ENCODE measurements at places on chromosomes 2 and 18. TPM values are rescaled to one million over a fixed set of nuclear protein-coding genes. Genes with fewer than 3 reads are reported as not detected.

GRCh38 chr2:239735131-239735828, 289.9 kb downstream of the NDUFA10 start:
- no peaks in the 10 kb centered on the region for H3K27me3 ChIP-seq
- H3K4me3 ChIP-seq, result no peak overlapping the region
- no peaks in the 10 kb centered on the region for H3K4me1 ChIP-seq
- H3K27ac ChIP-seq, result no peak overlapping the region
- H3K36me3 ChIP-seq, result no peaks in the 10 kb centered on the region

- DNase-seq, result no peak
- no peaks in the 10 kb centered on the region for H3K27me3 ChIP-seq
- no peaks in the 10 kb centered on the region for H3K36me3 ChIP-seq
- no peak overlapping the region for H3K4me3 ChIP-seq
- H3K27ac ChIP-seq, result no peak overlapping the region
Observed at GRCh38 chr2:17311771-17312511, 206.3 kb downstream of the RAD51AP2 start.

DNA sequence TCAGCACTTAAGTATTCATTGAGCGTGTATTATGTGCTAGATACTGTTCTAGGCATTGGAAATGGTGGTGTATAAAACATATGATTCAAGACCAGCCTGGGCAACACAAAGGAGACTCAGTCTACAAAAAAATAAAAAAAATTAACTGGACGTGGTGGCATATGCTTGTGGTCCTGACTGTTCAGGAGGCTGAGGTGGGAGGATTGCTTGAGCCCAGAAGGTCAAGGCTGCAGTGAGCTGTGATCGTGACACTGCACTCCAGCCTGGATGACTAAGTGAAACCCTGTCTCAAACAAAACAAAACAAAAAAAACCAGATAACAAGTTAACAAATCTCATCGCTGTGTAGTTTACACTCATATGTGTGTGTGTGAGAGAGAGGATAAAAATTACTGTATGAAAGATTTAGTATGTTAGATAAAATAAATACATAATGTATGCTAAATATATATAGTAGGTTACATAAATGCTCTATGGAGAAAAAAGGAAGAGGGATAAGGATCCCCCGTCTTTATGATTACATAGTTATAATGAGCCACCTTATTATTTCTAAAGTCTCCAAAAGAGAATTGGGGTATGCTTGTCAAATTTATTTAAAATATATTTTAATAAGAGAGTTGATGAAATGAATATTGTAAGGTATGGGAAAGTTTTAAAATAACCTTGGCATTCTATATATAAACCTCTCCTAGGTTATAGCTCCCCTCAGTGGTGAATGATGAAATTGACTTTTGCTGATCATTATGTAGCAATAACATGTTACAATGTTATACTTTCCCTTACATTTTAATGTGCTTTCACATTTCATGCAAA, 69.2 kb downstream of the EHBP1 start:
- no peaks in the 10 kb centered on the region for H3K27me3 ChIP-seq
- no peaks in the 10 kb centered on the region for H3K4me1 ChIP-seq
- H3K4me3 ChIP-seq, result no peak overlapping the region
- no peak overlapping the region for H3K27ac ChIP-seq
- H3K36me3 ChIP-seq, result no peaks in the 10 kb centered on the region

GRCh38 chr18:75779910-75780309, 352.4 kb upstream of the SMIM21 start:
- DNase-seq, result no peak
- H3K36me3 ChIP-seq, result no peaks in the 10 kb centered on the region
- H3K27me3 ChIP-seq, result no peaks in the 10 kb centered on the region

GRCh38 chr2:42267530-42267929, 93.5 kb downstream of the COX7A2L start:
- H3K4me3 ChIP-seq, result no peak overlapping the region
- DNase-seq, result no peak
- no peaks in the 10 kb centered on the region for H3K36me3 ChIP-seq
- no peaks in the 10 kb centered on the region for H3K4me1 ChIP-seq
- H3K27me3 ChIP-seq, result no peaks in the 10 kb centered on the region
- no peak overlapping the region for H3K27ac ChIP-seq

DNA sequence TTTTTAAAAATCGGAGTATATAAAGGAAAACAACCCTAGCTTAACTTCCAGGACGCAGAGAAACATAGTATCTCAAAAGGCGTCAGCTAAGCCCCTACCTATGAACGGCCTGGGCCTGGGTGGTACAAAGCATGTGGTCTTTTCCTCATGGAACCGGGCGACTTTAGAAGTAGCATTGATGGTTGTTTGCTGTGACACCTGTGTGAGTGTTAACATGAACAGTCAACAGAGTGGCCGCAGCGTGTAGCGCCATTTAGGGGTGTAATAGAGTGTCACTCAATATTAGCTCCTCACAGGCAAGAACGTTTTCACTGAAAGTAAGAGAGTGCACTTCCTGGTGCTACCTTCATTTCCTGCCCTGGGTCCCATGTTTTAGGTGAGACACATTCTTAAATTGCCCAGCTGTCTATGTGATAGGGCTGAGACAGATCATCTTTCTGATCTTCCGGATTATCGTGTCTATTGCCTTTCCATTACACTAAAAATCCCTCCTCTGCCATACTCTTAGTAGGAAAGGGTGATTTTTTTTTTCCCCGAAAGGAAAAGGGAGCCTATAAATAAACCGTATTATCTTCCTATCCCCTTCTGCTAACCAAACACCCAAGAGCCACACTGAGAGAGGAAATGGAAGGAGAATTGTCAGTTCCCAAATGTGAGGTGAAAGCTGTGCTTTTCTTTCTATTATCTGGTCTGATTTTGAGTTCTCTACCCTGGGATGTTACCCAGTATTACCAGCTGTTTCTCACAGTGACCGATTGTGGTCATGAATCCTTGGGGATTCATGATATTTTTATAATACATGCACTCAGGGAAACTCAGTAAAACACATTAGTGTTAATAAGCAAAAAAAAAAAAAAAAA, 1.3 kb downstream of the GORASP2 start:
- H3K4me3 ChIP-seq, result peak overlapping the region; percentile 91
- peaks cover 2% of the 10 kb centered on the region for H3K4me1 ChIP-seq
- no peaks in the 10 kb centered on the region for H3K27me3 ChIP-seq
- no peaks in the 10 kb centered on the region for H3K36me3 ChIP-seq
- no peak for DNase-seq

GRCh38 chr2:15660491-15661294, 69.0 kb downstream of the DDX1 start:
- H3K36me3 ChIP-seq, result no peaks in the 10 kb centered on the region
- H3K4me3 ChIP-seq, result no peak overlapping the region
- DNase-seq, result no peak
- no peaks in the 10 kb centered on the region for H3K27me3 ChIP-seq
- H3K4me1 ChIP-seq, result no peaks in the 10 kb centered on the region

GRCh38 chr18:51193621-51194287, 3.7 kb downstream of the MEX3C start:
- H3K27me3 ChIP-seq, result no peaks in the 10 kb centered on the region
- no peak overlapping the region for H3K27ac ChIP-seq
- H3K36me3 ChIP-seq, result no peaks in the 10 kb centered on the region
- no peak for DNase-seq
- H3K4me1 ChIP-seq, result no peaks in the 10 kb centered on the region

DNA sequence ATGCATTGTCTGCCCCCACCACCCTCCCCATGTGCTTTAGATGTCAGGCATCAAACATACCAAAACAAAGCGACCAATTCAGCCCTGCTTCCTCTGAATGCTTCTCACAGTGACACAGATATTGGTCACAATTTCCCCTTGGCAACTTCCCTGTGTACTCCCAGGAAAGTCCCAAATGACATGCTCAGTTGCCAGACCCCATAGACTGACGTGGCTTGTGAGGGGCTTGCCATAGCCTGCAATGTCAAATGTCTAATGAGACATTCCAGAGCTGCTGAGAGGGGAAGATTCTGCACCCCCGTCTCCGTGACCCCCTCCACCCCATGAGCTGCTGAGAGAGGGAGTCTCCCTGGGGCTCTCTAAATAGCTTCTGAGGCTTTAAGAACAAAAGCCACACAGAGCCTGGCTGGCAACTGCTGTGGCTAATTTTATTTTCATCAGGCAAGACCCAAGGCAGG, 47.3 kb downstream of the RFTN2 start:
- DNase-seq, result no peak
- no peak overlapping the region for H3K27ac ChIP-seq
- no peaks in the 10 kb centered on the region for H3K36me3 ChIP-seq
- no peak overlapping the region for H3K4me3 ChIP-seq

DNA sequence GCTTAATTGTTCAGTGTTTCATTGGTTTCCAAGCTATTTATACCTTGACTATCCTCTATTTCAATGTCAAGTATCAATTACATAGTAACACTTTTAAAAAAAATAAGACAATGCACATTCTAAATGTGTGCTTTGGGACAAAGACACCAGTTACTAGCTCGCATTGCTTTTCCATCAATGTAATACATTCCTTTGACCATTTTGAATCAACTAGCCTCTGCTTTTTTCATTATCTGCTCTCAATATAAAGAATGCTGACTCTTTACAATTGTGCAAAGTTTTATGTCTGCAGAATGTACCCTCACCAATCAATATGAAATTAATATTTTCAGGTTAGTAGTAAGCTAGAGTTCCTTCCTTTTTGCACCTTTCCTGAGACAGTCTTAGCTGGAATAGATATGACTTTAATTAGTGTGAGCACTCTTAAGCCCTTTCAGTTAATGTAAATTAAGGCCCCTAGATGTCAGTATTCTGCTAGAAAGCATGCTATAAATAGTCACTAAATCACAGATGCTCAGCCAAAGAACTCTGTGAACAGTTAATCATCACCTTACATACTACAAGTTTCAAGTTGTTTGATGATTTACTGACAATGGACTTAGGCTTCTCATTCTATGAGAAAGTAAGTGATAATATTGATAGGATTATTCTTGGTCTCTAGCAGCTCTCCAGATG, 413.6 kb downstream of the PTH2R start:
- no peaks in the 10 kb centered on the region for H3K36me3 ChIP-seq
- no peaks in the 10 kb centered on the region for H3K27me3 ChIP-seq
- H3K4me1 ChIP-seq, result no peaks in the 10 kb centered on the region
- no peak for DNase-seq
- no peak overlapping the region for H3K27ac ChIP-seq

DNA sequence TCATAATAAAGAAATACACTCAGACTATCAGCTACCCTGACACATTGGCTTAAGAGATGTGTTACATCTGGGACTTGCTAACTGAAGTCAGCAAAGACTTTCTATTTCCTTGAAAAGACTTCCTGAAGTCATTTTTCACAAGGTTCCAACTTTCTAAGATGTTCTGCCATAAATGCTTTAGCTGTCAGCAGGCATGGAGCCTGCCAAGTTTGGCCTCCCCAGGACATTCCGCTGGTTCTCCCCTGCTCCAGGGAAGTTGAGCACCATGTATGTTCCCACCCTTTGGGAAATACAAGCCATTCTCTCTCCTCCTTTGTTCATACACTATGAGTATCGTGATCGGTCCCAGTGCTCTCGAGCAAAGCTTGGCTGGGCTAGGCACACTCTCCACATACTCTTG, 202.7 kb upstream of the CCDC68 start:
- no peak overlapping the region for H3K27ac ChIP-seq
- no peak overlapping the region for H3K4me3 ChIP-seq
- no peaks in the 10 kb centered on the region for H3K27me3 ChIP-seq
- DNase-seq, result no peak
- H3K4me1 ChIP-seq, result no peaks in the 10 kb centered on the region

- DNase-seq, result peak; percentile 52
- no peaks in the 10 kb centered on the region for H3K36me3 ChIP-seq
- peaks cover 2% of the 10 kb centered on the region for H3K4me1 ChIP-seq
- no peak overlapping the region for H3K27ac ChIP-seq
- no peaks in the 10 kb centered on the region for H3K27me3 ChIP-seq
- no peak overlapping the region for H3K4me3 ChIP-seq
Observed at GRCh38 chr2:55809875-55810621, 113.5 kb downstream of the EFEMP1 start.

- no peaks in the 10 kb centered on the region for H3K27me3 ChIP-seq
- H3K27ac ChIP-seq, result no peak overlapping the region
- DNase-seq, result no peak
- H3K36me3 ChIP-seq, result peaks cover 15% of the 10 kb centered on the region
- no peak overlapping the region for H3K4me3 ChIP-seq
- no peaks in the 10 kb centered on the region for H3K4me1 ChIP-seq
Observed at GRCh38 chr2:112566104-112566503, 18.3 kb upstream of the CHCHD5 start.

DNA sequence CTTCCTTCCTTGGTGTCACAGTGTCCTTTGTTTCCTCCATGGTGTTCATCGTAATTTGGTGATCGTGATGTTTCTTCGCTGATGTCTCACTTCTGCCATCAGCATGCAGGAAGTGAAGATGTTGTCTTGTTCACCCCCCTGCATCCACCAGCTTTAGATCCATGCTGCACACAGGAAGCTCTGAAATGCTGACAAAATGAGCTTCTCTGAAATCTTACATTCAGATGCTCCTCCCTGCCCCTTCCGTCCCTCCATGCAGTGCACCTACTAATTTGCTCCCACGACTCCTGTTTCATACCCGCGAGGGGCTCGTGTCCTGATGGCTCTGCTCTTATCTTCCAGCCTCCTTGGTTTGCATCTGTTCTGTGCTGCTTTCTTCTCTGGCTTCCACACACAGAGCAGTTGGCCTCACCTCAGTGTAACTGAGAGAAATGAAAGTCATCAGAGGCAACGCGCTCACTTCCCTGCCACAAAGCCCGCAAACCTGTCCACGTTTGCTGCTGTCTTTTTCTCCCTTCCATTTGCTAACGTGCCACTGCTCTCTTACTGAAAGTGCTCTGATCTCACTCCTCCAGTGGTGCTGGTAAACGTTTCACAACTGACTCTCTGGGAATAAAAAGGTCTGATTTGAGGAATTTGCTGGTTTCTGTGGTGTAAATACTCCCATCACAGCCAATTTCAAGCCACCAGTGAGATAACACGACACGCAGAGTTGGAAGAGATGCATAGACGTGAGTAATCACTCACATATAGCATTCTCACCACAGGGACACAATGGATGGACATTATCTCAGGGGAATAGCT, 41.0 kb upstream of the MGAT4A start:
- H3K27ac ChIP-seq, result no peak overlapping the region
- H3K27me3 ChIP-seq, result no peaks in the 10 kb centered on the region
- H3K4me1 ChIP-seq, result no peaks in the 10 kb centered on the region
- H3K36me3 ChIP-seq, result no peaks in the 10 kb centered on the region
- H3K4me3 ChIP-seq, result no peak overlapping the region
- no peak for DNase-seq

DNA sequence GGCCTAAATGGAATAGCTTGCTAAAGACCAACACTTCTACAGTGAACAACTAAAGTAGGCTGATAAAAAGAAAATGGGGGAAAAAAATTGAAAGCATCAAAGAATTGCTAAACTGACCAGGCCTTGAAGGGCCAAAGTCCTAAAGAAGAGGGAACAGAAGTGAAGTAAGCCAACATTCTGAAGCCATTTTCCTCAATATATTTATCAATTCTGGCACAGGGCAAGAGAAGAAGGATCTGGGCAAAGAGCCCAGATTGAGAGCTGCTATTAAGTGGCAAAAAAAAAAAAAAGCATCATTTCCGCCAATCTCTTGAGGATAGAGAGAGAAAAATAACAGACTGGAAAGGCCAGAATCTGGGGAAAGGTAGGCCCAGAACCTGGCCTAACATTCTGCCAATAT, 25.7 kb downstream of the FANCL start:
- no peak for DNase-seq
- no peak overlapping the region for H3K4me3 ChIP-seq
- H3K27ac ChIP-seq, result no peak overlapping the region
- no peaks in the 10 kb centered on the region for H3K27me3 ChIP-seq
- H3K4me1 ChIP-seq, result no peaks in the 10 kb centered on the region

GRCh38 chr2:105625632-105626031, 119.1 kb upstream of the NCK2 start:
- H3K4me3 ChIP-seq, result no peak overlapping the region
- no peaks in the 10 kb centered on the region for H3K36me3 ChIP-seq
- no peak overlapping the region for H3K27ac ChIP-seq

Gene RAPGEF4
- 6.7 TPM for total RNA-seq

Gene ATP8B1
- total RNA-seq, result 101 TPM

Gene MIB1
- 63.5 TPM for total RNA-seq

Gene GRB14
- 5.1 TPM for total RNA-seq

Gene MTCL1
- 14.2 TPM for total RNA-seq

Gene SPP2
- not detected for total RNA-seq

Measured in aorta (tissue), 5 donors.